Activated CD4-positive, alpha-beta T cell treated with anti-CD3 and anti-CD28 coated beads, Interleukin-2, amount 50 U/mL, for 1 hour (primary cell): ENCODE measurements at places on chromosomes 11 and 22.

DNA sequence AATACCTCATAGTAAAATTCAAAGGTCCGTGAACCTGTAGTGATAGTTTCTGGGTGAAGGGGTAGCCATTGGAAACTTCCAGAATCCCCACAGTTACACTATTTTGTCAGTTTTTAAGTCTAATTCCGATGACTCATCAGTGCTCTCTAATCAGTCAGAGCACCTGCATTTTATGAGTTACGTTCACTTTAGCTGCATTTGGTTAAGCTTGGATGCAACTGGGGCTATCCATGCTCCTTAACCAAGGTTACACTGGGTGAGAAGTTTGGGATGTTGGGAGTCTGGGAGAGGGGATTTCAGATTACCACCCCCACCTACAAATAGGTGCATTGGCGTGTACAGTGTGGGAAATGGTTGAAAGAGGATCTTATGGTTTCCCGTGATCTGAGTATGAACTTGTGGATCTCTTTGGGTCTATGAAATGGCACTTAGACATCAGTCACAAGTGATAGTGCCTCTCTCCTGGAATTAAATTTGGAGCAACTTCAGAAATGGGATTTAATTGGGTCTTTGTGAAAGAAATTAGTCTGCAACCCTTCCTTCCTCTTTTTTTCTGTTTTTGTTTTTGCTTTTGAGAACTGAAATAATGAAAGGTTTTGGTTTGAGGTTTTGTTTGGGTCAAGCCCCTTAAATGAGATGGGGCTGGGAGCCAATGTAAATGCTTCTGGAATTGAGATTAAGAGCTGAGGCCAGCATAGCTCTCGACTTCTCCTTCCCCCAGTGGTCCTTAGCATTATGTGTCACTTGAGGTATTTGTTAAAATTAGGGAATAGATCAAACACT lies 31.5 kb downstream of the EHF start:
- no peak for DNase-seq

DNA sequence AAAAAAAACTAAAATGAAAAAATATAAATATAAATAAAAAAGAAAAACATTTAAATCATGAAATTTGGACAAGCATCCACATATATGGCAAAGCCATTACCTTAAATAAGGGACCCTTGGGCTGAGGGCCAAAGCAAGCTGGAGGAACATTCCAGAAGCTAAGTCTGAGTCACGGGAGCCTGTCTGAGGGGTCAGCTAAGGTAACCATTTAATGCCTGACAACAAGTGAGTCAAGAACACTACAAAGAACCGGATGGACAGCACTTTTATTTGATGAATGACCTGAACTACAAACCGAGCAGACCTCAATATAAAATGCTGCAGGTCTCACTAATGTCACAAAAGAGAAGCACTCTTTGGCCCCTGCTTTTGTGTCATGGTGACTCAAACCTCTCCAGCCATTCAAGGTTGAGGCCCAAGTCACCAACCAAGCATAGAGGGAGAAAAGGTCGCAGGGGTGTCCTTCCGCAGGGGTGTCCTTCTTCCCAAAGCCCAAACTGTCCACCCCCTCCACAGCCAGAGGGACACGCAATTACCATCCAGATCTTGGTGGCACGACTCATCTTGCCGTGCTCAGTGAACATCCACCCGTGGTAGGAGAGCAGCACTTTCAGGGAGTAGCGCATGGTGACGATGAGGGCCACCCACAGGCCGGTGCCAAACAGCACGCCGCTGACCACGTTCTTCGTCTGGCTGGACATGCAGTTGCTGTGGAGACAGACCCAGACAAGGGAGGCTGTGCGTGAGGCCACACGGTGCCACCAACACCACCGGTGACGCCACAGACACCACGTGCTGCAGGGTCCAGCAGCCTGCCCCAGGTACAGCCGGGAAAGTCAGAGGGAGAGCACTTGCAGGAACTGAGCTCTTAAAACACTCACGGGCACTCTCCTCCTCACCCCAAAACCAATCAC lies 34.5 kb downstream of the CPT1A start:
- DNase-seq, result no peak

- DNase-seq, result no peak
Measured at GRCh38 chr11:111918390-111919256, at the start of gene C11orf52. TSS of gene C11orf52 (plus strand) at chr11:111918913. CDS start at chr11:111918973, 60 bp downstream.

GRCh38 chr11:118628031-118628430 lies 20.6 kb downstream of the PHLDB1 start:
- no peak for DNase-seq

DNA sequence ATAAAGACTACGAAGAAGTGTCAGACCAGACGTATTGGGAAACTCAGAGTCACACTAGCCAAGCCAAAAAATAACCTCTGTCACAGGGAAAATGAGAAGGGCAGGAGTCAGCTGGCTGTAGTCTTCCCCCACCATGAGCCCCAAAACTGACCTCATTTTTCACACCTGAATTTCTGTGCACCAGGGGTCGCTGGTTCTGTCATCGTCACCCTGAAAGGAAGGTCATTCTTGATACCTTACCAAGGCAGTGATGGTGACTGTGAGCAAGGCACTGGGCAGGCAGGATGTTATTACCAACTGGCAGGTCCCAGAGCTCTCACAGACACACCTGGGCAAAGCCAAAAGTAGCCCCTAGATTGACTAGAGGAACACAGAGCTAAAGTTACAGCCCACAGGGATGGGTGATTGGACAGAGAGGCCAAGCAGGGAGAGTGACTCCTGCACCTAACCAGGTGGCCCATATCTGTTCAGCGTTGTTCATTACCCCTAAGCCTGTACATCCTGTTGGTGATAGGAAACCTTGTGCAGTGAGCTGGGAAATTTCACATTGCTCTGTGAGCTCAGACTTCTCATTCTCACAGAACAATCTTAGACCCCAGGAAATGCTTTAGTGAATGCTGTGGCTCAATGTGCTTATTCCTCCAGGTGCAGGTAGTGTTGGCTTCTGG lies 32.3 kb upstream of the OR56A1 start:
- no peak for DNase-seq

GRCh38 chr22:19121631-19122142 lies 525 bp downstream of the DGCR2 start:
- no peak for DNase-seq

GRCh38 chr11:65649656-65650546 lies 12.0 kb downstream of the SIPA1 start:
- DNase-seq, result no peak

- no peak for DNase-seq
Measured at GRCh38 chr11:74714904-74715303, 16.3 kb downstream of the CHRDL2 start.

DNA sequence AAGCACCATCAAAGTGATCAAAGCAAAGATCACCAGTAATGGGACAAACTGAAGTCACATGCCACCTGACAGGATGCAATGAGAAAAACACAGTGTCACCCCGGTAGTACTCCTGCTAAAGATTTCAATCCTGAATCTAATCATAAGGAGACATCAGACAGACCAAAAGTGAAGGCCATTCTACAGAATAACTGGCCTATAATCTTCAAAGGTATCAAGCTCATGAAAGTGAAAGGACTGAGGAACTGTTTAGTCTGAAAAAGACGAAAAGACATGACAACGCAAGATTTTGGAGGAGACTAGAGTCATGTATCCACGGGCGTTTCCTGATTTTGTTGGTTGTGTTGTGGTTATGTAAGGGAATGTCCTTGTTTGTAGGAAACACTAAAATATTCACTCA lies 42.4 kb upstream of the TSKU start:
- DNase-seq, result no peak

DNA sequence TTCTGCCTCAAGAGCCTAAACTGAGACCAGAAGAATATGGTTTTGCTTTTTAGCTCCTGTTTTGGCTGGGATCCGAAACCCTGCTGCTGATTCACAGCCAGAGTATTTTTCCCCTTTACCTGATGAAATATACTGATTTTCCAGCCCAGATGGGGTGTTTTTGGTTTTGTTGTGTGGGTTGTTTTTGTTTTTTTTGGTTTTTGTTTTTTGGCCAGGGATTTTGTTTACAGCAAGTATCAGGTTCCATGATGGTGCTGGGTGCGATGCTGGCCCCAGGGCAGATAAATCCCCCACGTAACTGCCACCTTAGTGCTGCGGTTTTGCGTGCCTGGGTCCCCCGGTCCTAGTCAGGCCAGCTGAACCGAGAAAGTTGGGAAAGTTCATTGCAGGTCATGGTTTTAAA lies 103.7 kb downstream of the ZBTB16 start:
- no peak for DNase-seq

DNA sequence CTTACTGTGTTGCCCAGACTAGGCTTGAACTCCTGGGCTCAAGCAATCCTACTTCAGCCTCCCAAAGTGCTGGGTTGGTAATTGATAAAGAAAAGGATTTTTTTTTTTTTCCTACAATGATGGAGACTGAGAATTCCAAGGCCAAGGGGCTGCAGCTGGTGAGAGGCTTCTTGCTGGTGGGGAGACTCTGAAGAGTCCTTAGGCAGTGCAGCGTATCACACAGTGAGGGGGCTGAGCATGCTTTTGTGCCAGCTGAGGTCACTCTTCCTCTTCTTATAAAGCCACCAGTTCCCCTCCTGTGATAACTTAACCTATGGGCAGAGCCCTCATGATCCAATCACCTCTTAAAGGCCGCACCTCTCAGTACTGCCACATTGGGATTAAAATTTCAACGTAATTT lies 28.2 kb upstream of the CCDC81 start:
- no peak for DNase-seq

GRCh38 chr22:22811016-22812009 lies 76.3 kb upstream of the IGLL5 start:
- DNase-seq, result no peak

GRCh38 chr11:64268025-64268892 lies 16.2 kb downstream of the BAD start:
- DNase-seq, result no peak

- no peak for DNase-seq
Measured at GRCh38 chr11:34006876-34007275, 44.7 kb upstream of the CAPRIN1 start.

GRCh38 chr11:121132211-121132976 lies 31.4 kb downstream of the TECTA start:
- DNase-seq, result no peak

DNA sequence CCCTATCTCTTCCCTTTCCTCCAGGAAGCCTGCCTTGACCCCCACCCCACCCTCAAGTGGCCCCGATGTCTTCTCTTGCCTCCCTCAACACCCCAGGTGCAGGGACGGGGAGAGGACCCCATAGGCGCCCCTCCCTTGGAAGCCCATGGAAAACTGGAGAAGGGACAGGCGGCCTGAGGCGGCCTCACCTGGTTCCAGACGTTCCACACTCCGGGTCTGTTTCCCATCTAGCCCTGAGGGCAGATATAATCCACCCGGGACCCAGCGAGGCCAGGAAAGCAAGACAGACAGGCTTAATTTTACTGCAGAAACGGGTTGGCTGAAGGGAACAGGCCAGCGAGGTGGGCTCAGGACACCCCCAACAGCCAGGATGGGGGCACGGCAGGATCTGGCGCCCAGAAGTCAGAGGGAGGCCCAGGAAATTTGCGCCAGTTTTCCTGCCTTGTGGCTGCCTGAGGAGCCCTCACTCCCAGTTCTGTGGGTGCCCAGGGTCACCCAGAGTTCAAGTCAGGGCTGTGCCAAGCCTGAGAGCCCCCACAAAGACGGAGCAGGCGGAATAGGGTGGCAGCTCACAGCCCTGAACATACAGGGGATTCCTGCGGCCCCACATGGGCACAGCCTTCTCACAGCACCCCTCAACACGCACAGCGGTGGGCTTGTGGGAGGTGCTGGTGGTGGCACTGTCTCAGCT lies 3.0 kb upstream of the SIGIRR start:
- DNase-seq, result no peak

GRCh38 chr11:64438986-64439771 lies 80.2 kb downstream of the RPS6KA4 start:
- no peak for DNase-seq

DNA sequence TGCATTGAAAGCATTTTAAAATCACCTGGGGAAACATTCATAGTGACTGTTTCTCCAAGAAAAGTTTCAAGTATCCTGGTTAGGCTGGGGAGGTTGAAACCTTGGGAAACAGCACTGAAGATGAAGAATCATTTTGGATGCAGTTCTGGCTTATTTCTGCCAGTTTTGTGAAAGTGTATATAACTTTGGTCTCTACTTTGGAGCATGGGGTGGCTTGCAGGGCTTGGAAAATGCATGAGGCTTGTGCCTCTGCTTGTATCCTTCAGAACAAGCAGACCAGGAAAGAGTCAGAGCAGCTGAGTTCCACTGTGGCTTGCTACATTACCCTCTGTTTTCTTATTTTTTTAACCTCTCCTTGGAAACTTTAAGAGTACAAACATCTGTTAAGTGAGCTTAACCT lies 19.5 kb downstream of the SLC5A12 start:
- DNase-seq, result no peak

GRCh38 chr22:46366801-46367706 lies 31.5 kb downstream of the TRMU start:
- peak; percentile 29 for DNase-seq

DNA sequence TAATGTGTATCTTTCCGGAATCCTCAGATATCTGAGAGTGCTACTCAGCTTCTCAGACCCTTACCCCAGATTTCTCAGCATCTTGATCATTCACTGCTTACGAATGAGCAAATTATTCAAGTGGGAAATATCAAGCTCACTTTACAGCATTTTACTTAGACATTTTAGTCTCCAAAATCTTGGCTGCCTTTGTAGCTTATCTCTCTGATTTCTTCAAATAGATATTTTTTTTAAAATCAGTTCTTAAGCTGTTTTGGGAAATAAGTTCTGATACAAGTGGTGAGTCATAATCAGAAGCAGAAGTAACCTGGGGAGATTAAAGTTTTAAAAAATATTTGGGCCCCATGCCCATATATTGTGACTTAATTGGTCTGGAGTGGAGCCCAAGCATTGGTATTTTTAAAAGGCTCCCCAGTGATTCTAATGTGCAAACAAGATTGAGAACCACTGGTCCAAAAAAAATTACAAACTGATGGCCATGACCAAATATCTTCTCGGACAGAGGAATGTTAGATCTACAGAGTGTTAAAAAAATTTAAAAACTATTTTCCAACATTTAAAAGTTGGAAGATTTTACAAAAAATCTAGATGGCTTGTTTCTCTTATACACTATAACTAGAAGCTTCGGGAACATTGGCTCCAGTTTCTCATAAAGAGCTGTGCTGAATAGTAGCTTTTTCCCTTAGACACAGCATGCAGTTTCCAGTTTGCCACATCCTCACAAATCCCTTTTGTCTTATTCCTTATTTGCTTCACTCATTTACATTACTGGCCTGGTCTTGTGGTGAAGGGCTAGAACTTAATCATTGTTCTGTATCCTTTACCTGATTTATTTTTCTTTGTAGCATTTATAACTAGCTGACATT lies 87.8 kb upstream of the BMAL1 start:
- DNase-seq, result no peak

- DNase-seq, result no peak
Measured at GRCh38 chr11:116742104-116742503, 30.7 kb downstream of the BUD13 start.

DNA sequence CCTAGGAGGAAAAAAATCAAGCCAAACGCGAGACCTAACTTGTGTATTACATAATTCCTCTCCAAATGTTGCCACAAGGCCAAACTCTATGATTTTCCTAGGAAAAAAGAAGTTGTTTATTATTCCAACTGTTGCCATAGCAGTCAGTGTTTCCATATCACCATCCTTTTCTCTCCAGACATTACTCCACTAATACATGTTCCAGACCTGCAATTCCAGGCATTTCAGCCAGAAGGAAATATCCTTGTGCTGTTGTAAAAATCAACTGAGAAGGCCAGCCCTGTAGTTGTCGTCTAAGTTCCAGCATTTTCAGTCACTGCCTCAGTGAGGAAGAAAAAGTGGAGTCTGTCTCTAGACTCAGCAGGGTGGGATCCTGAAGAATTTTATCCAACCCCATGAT lies 33.1 kb upstream of the PAMR1 start:
- no peak for DNase-seq
